ENCODE measurements at places on chromosomes 4 and X.
A peak's percentile ranks its signal among the peaks of the same experiment; 100 is the strongest.

- no peak for DNase-seq
Measured at GRCh38 chrX:46670316-46670715, 88.6 kb downstream of the SLC9A7 start.

GRCh38 chr4:128516301-128516969 is 228.8 kb upstream of the PGRMC2 start:
- DNase-seq, result peak; percentile 70

DNA sequence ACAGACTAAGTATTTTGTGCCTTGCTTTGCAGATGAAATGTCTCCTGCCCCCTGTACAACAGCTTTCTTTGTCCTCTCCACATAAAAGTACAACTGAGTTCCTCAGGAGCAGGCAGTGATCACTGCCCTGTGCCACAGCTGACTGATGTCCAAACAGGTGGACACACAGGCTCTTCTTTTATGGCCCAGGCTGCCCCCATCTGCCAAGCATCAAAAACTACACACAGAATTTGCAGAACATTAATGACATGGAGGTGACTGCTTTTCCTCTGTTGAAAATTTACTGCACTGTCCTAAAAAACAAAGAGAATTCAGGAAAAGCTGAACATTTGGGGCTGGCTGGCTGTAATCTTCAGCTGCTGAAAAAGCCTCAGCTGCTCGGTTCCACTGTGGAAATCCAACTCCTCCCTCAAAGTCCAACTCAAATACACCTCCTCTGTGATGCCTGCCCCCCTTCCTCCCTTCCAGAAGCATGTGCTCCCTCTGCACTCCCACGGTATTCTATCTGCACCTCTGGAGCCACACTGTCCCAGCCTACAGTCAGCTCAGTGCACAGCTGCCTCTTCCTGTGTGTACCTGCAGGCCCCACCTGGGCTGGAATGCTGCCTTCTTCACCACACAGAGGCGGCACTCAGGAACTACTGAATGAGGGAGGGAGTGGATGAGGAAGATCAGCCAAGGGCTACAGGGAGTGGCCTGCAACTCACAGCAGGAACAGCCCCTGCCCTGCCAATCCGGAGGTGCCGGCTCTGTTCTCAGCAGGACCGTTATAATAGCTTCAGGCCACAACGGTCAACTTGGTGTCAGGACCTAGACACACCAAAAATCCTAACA is 10.3 kb downstream of the AFAP1 start:
- peak; percentile 29 for DNase-seq

DNA sequence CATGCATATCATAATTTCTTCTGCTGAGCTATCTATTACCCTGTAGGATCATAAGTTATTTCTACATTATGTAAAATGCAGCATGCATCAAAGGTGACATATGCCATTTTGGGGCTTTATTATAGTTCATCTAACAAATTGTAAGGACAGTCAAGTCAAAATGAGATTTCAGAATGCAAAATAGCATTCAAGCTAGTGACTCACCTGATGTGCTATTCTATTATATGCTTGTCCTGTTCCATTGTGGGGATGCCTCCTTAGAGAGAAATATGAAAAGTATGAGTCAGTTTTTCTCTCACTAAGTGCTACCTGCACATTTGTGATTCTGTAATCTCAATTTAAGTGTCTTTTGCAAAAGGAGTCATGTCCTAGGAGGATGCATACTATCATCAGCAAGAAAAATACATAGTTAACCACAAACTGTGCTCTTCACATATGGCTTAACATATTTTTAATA is 647.0 kb upstream of the PCDH10 start:
- no peak for DNase-seq

DNA sequence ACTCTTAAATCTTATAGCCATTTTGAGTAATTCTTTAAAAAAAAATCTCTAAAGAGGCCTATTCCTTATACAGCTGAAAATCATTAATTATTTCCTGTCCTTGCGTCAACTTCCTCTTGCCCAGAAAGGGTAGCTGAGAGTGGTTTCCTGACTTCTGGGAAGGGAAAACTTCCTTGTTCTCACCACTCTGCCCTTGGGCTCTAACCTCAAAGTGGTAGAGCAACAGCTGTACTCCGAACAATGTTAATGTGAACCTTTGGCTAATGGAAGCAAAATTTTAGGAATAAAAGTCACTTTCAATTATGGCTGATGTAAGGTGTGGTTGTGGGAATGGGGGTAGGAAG is 15.3 kb downstream of the KLHL2 start:
- no peak for DNase-seq

DNA sequence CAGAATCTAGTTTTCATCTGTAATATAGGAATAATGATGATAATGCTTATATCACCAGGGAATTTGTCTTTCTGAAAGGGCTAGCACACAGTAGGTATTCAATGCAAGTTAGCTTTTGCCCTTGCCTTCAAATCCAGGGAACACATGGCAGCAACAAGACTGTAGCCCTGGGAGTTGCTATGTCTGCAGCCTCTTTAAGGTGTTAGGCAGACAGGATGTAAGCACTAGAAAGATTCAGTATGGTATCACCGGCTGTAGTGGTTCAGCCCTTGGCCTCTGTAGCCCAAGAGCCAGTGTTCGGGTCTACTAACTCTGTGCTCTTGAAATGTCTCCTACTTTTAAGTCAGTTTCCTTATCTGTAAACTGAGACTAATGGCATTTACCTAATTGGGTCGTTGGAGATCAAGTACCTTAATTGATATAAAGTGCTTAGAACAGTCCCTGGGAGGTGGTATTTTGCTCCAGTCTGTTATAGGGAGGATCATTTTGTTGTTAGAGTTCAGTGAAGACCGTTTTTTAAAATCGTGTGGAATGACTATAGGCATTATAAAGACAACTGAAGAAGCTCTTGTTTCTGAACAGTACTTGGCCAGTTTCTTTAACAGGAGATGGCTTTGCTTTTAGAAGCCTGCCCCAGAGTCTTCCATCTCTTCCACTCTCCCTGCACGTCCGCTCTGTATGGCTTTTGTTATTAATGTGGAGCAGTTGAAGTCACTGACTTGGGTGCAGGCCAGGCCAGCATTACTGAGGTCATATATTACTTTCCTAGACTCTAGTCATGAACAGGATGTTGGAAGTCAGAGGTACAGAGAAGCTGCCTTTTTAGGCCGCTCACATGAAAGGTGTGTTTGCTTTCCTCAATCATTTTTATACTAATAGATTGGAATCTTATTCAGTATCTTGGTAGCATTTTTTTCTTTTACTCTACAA is 44.8 kb downstream of the GAB1 start:
- peak; percentile 78 for DNase-seq
